Activated CD4-positive, alpha-beta T cell treated with anti-CD3 and anti-CD28 coated beads for 36 hours (primary cell): ENCODE measurements at places on chromosomes 2 and 18.

DNA sequence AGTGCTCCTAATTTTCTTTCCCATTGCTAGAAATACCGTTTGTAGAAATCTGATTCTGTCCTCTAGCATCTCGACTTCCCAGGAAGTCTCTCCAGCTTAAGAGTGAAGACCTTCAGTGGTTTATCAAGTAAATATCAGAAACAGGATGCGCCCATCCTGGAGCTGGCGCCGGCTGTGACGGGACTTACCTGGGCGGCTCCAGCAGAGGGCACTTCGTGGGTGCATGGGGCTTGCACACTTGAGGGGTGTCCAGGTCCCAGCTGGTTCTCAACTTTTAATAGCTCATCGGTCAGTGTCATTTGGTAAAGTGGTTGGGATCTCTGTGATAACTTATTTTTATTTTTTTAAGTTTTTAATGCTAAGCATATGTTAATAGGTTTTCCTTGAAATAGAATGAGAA is 167.0 kb upstream of the TPO start:
- DNase-seq, result no peak

GRCh38 chr2:232629129-232629475 is 4.3 kb upstream of the EFHD1 start:
- DNase-seq, result no peak

GRCh38 chr2:15732341-15733077 is 140.8 kb downstream of the DDX1 start:
- no peak for DNase-seq

- DNase-seq, result no peak
These were observed 45.3 kb downstream of the PSD4 start for GRCh38 chr2:113219092-113219441.

DNA sequence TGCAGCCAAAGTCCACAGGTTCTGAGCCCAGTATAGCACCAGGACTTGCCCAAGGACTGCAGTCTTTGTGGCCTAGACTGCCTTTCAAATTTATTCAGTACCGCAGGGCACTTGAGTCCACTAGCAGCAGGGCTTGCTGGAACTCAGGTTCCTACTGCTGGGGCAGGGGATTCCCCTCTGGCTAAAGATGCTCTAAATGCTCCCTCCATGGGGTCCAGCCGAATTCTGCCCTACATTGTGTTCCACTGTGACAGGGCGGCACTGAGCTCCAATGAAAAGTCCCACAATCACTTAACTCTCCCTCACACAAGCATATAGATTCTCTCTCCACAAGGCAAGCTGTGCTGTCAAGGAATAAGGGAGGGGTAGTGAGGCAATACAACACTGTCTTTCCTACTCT is 518.1 kb upstream of the VRK2 start:
- no peak for DNase-seq

GRCh38 chr2:46775722-46776121 is 139.9 kb downstream of the MCFD2 start:
- DNase-seq, result no peak

- DNase-seq, result peak; percentile 57
These were observed 33.3 kb downstream of the ANXA4 start for GRCh38 chr2:69774984-69775982.

- DNase-seq, result no peak
These were observed 175.5 kb downstream of the ZNF407 start for GRCh38 chr18:74773171-74773624.

- DNase-seq, result no peak
These were observed 215.2 kb upstream of the NT5C1B start for GRCh38 chr2:18804536-18804935.

- no peak for DNase-seq
These were observed 117.2 kb upstream of the HS6ST1 start for GRCh38 chr2:128435576-128436478.

DNA sequence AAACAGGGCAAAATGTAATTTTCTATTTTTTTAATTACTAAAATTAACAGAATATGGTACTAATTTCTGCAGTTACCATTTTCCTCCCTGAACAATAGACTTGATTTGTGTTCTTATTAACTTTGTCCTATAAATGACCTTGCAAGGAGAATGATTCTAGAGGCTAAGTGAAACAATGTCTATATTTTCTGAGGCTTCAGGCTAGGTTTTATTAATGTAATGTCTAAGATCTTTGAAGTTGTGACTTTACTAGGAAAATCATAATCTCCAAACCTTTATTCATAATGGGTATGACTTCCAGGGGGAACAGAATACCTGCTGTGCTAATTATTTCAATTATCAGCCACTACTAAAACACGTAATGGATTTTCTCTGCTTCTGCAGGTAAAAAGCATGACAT is 94.4 kb downstream of the TAF4B start:
- no peak for DNase-seq

- DNase-seq, result peak; percentile 12
These were observed 234.0 kb downstream of the ZNF407 start for GRCh38 chr18:74831571-74832250.

GRCh38 chr2:54954705-54955357 is 95.4 kb downstream of the RTN4 start:
- no peak for DNase-seq

DNA sequence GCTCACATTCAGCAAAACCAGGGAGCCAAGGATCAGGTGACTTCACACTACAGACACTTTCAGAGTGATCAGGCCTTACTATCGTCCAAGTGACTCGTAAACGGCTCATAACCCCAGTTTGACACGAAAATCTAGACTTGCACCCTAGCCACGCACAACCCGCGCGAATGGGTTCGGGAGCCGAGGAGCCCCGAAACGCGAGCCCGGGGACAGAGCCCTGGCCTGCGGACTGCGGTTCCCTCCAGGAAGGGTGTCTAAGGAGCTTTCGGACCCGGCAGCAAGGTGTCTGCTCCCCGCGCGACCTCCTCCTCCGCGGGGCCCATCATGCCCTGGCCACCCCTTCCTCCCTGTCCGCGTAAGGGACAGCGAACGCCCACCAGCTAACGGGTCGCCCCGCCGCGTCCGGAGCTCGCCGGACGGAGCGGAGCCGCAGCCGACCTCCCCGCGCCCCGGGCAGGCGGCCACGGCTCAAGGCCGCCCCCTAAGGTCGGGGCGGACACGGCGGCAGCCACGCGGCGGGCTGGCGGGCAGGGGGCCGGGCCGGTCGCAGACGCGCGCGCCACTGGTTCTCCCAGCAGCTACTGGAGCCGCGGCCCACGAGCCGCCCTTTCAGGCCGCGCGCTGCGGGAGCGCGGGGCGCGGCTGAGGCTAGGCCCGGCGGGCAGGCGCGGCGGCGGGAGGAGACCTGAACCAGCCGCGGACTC is 575 bp downstream of the ATL2 start:
- peak; percentile 74 for DNase-seq

GRCh38 chr2:67733517-67733916 is 329.3 kb downstream of the C1D start:
- peak; percentile 23 for DNase-seq

DNA sequence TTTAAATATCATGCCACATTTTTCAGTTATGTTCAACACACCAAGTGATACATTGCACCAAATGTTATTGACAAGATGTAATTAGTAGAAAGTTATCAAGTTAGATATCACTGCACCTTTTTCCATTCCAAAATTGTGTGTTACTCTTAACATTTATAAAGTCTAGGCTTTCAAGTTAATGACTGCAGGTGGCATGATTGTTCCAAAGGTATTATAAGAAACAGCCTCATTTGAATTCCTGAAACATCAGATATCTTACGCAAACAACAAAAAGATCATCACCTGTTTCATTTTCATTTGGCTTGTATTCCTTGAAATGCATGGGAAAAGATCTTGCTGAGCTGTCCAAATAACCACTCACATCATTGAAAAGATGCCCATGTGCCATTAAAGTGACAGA is 1528.2 kb upstream of the ZEB2 start:
- DNase-seq, result no peak

DNA sequence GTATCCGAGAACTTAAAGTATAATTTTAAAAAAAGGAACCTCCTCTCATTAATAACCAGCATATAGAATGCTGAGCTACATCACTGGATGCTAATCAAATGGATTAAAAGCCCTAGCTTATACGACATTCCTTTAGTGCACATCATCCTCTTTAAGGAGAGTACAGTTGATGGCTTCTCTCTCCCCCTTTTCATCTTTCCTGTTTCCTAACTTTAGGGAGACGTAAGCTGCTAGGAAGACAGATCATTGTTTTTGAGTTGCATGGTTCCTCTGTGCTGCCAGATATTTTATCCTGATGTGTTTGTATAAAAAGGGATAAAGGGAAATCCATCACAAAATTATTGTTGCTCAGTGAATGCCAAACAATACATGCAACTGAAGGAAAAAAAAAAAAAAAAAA is 94.2 kb downstream of the SLC8A1 start:
- DNase-seq, result no peak

DNA sequence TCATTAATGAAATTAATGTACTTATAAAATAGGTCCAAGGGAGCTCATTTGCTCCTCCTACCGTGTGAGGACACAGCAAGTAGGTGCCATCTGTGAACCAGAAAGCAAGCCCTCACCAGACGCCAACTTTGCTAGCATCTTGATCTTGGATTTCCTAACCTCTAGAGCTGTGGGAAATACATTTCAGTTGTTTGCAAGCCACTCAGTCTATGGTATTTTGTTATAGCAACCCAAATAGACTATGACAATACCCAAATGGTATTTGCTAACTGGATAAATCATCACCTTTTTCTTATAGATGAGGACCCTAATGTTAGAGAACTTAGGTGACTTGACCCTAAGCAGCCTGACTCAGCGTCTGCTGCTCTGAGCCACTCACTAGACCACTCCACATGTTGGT is 379.6 kb downstream of the HRH4 start:
- DNase-seq, result no peak

DNA sequence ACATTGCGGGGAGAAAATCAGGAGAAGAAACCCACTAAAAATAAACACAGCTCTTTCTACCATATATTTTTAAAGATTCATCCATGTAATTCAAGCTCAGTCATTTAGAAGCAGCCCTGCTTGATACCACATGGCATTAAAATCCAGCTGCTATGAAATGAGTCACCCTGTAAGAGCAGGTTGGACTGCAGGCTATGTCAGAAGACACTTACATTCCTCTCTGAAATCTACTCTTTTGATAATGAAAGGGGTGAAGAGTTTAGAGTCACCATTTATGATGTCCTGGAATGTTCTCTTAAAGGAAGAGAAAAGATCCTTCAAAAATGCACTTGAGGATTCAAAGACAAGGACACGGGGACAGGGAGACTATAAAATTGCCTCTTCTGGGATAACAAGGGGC is 100.6 kb upstream of the APCDD1 start:
- no peak for DNase-seq

GRCh38 chr2:235500110-235500760 is 6.4 kb downstream of the AGAP1 start:
- DNase-seq, result no peak

DNA sequence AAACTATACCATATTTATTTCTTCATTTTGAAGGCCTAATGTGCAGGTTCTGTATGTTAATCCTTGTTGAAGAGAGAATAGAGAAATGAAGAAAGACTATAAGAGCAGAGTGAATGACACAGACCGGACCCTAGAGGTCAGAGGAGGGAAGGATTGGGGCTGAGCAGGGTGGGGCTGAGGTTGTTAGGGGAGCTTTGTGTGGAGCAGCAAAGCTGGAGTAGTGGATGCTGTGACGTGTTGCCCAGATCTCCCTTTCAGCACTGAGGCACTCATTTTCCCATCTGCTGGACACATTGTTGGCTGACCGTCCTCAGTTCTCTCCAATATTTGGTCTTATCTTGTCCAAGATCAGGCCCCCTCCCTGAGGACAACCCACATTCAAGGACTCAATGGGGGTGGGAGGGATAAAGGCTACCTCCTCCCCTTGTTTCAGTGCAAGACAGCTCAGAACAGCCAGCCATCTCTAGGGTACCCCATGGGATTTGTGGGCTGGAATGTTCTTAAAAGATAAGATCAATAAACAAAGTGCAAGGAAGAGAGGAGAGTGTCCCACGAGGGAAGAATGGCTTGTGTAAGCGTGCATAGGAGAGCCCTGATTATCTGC is 143.6 kb downstream of the TDRD15 start:
- no peak for DNase-seq

GRCh38 chr18:25349926-25350487 is 2.0 kb downstream of the ZNF521 start:
- peak; percentile 4 for DNase-seq

GRCh38 chr2:170929686-170930050 is 615 bp downstream of the GORASP2 start:
- peak; percentile 64 for DNase-seq

DNA sequence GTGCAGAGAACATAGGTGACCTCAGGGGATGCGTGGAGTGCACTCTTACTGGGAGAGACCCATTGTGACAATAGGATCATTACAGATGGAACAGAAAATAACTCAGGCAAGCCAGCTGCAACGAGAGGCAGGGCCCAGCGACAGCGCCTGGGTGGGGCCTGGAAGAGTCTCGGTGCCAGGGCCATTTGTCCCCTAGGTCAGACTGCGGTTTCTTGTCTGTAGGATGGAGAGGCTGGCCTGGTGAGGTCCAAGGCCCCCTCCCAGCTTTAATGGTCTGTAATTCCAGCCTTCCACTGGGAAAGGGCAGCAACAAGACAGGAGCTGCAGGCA is 208.6 kb upstream of the APCDD1 start:
- DNase-seq, result no peak

DNA sequence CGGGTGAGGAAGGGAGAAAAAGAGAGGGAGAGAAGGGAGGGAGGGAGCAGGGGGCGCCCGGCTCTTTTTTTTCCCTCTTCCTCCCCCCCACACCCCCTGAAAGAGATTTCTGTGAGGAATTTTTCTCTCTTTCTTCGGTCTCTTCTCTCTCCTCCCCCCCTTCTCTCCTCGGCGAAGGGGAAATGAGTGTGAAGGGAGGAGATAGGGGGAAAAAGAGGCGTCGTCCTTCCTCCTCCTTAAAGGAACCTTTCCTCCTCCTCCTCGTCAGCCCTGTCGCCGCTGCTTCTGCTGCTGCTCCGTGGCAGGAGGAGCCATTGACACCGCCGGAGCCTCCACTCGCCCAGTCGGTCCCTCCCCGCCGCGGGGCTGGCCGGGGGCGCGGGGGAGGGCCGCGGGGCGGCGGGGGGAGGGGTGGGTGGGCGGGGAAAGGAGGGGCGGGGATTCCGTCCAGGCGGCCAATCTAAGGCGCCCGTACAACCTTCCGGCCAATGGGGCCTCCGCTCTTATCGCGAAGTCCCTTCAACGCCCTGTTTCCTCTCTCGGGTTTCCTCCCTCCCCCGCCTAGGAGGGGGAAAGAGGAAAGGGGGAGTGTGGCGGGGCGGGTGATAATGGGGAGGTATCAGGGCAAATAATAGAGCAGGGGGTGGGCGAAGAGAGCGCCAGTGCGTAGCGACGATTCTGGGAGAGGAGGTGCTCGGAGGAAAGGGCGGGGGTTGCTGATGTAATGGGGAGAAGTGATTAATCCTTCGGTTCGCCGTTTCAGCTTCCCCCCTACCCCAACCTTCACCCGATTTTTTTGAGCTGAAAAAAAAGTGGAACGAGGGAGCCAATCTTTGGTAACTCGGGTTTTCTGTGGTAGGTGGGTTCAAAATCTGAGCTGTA is at the start of gene FBXO11:
FBXO11 (minus strand) TSS at position 342 of the 882 bp plus-strand sequence. CDS start 778 bp downstream, outside the sequence.
- DNase-seq, result peak; percentile 97

GRCh38 chr2:1993711-1994682 is 249.7 kb upstream of the PXDN start:
- no peak for DNase-seq

DNA sequence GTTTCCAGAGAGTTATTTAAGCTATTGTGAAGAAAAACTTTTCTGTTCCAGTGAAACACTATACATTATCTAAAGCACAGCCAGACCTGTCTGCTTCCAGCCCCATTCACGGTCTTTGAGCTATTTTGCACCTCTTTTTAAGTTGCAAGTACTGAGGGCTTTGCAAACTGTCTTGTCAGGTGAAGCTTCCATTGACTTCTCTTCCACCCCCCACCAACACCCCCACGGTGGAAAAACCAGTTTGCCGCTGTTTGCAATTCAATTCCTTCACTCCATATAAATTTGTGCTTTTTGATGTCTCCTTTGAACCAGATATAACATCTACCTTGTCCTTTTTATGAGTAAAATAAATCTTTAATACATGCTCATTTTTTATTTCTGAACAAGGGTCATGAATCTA is 15.7 kb downstream of the B3GNT7 start:
- no peak for DNase-seq
